ENCODE measurements at places on chromosomes 12 and 14. TPM values are rescaled to one million over a fixed set of nuclear protein-coding genes. Genes with fewer than 3 reads are reported as not detected.

DNA sequence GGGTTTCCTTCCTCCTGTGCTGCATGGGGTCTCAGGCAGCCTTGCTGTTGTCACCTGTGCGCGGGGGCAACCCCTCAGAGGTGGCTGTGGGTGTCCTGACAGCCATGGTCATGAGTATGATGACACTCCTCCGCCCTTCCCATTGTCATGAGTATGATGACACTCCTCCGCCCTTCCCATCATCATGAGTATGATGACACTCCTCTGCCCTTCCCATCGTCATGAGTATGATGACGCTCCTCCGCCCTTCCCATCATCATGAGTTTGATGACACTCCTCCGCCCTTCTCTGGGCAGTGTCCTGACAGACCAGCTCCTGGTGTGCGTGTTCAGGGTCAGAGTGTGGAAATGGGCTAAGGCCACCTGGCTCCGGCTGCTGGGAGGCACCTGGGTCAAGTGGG, 40.0 kb downstream of the FBRSL1 start:
- DNase-seq: no peak

- DNase-seq: no peak
These were observed 4.2 kb downstream of the SH2B3 start for GRCh38 chr12:111409780-111410430.

DNA sequence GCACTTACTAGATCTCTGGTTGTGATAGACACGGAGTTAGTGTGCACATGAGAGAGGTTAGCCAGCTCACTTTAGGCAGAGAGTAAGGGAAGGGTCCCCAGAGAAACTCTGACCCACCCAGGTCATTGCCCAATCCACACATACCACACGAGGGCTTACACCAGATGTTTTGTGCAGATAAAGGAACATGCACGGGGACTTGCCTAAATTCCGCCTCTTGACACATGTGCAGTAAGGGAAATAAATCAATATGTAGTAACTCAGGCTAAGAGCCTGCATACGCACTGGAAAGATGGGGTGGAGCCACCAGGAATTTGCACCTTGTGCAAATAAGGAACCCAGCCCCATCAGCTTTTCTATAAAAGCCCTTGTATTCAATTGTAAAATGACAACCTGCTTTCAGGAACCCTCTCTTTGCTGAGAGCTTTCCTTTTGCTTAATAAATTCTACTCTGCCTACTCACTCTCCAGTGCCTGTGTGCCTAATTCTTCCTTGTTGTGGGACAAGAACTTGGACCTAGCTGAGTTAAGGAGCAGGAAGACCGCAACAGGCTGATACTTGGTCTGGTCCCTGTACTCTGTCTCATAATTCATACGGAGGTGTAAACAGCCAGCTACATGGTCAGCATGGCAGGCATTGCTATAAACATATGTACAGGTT, 120.2 kb downstream of the EMP1 start:
- DNase-seq: no peak

DNA sequence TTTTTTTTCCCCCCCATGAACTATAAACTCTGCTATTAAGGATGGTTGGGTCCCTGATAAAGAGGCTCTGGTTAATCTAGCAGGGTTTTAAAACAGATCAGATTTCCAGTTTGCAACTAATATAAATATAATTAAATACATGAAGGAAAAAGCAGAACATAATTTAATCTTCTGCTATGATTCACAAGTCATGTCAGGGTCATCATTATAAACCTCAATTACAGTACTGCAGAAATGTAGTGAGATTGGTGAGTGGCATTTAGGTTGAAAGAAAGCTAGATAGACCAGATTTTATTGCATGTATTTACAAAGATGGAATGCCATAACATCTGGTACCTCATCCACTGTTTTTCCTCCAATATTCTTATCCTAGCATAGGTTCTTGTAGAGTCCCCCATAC, 14.5 kb upstream of the RASSF8 start:
- no peak for DNase-seq

GSKIP gene
- 24.1 TPM for total RNA-seq

GRCh38 chr12:106219043-106219442, 28.8 kb downstream of the CKAP4 start:
- DNase-seq: no peak

GRCh38 chr14:105748204-105748578, 221.8 kb downstream of the TMEM121 start:
- DNase-seq: no peak

Data from Caco-2 (cell line).